Pericardium fibroblast (primary cell): ENCODE measurements at places on chromosomes 12 and 14. TPM values are rescaled to one million over a fixed set of nuclear protein-coding genes. Genes with fewer than 3 reads are reported as not detected.

TAS2R19 gene
- total RNA-seq: 0.17 and 0.35 TPM in 2 replicates

PRICKLE1 gene
- total RNA-seq: 10.4 and 13.1 TPM in 2 replicates

NR4A1 gene
- 8.6 and 21.1 TPM in 2 replicates for total RNA-seq

ZBTB42 gene
- 3.2 and 3.9 TPM in 2 replicates for total RNA-seq

PLD4 gene
- total RNA-seq: under 0.01 TPM in 1 of 2 replicates, not detected in the other

MYH6 gene
- not detected in 2 replicates for total RNA-seq

MYF5 gene
- total RNA-seq: not detected in 2 replicates

SLC39A5 gene
- not detected in 2 replicates for total RNA-seq

RND1 gene
- 0.17 TPM in 1 of 2 replicates, not detected in the other for total RNA-seq

ALG10B gene
- total RNA-seq: 3.4 and 4.3 TPM in 2 replicates

VDR gene
- 6.4 and 9.1 TPM in 2 replicates for total RNA-seq

ABCD2 gene
- under 0.01 and 0.17 TPM in 2 replicates for total RNA-seq

CMA1 gene
- not detected in 2 replicates for total RNA-seq

PTHLH gene
- 0.35 and 0.60 TPM in 2 replicates for total RNA-seq

KRT75 gene
- total RNA-seq: not detected in 2 replicates

MMP17 gene
- total RNA-seq: 18.5 and 21.6 TPM in 2 replicates

KRT5 gene
- 0.82 TPM in 1 of 2 replicates, not detected in the other for total RNA-seq

CLEC4D gene
- total RNA-seq: not detected in 2 replicates

RBP5 gene
- total RNA-seq: 0.58 TPM in 1 of 2 replicates, not detected in the other

NGB gene
- total RNA-seq: not detected in 2 replicates

HOXC4 gene
- 0.82 and 3.5 TPM in 2 replicates for total RNA-seq

SLC41A2 gene
- total RNA-seq: 14.5 and 21.4 TPM in 2 replicates

FZD10 gene
- total RNA-seq: 0.17 TPM in 1 of 2 replicates, not detected in the other

RNF212B gene
- not detected in 2 replicates for total RNA-seq

MAP3K9 gene
- total RNA-seq: under 0.01 and 0.12 TPM in 2 replicates

ACOT6 gene
- not detected in 2 replicates for total RNA-seq

SMIM41 gene
- total RNA-seq: 2.0 TPM in 1 of 2 replicates, not detected in the other

RDH12 gene
- total RNA-seq: not detected in 2 replicates

PPP4R4 gene
- 0.12 and 0.26 TPM in 2 replicates for total RNA-seq

RIPK3 gene
- total RNA-seq: 0.35 and 0.51 TPM in 2 replicates

APOF gene
- not detected in 2 replicates for total RNA-seq

KRT8 gene
- 48.8 and 158 TPM in 2 replicates for total RNA-seq
